ENCODE measurements at places on chromosomes 13 and 19.

GRCh38 chr13:23561261-23561660, 9.0 kb upstream of the TNFRSF19 start:
- no peaks in the 10 kb centered on the region for H3K4me1 ChIP-seq
- no peak for DNase-seq
- no peaks in the 10 kb centered on the region for H3K36me3 ChIP-seq
- no peaks in the 10 kb centered on the region for H3K27me3 ChIP-seq
- no peak overlapping the region for H3K27ac ChIP-seq
- no peak overlapping the region for H3K4me3 ChIP-seq

DNA sequence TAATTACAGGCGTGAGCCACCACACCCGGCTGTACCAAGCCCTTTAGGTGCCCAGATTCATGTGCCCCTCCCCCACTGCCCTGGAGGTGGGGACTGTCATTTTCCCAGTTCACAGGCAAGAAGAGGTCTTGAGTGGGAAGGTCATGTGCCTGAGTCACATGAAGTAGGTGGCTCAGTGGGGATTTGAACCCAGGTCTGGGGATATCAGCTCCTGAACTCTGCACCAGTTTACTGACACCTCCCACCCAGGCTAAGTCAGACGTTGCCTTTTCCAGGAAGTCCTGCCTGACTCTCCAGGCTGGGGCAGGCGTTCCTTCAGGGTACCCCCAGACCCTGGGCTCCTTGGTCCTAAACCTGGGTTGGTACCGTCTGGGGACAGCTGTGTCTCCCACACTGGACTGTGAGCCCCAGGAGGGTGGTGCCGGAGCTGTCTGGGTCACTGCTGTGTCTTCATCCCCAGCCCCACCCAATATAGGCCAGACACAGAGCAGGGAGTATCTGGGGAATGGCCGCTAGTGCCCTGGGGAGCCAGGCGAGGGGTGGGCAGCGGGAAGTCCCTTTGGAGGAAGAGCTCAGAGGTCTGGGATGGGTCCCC, 8.6 kb downstream of the VASP start:
- peaks cover 26% of the 10 kb centered on the region for H3K4me1 ChIP-seq
- H3K27me3 ChIP-seq = no peaks in the 10 kb centered on the region
- H3K27ac ChIP-seq = no peak overlapping the region
- no peaks in the 10 kb centered on the region for H3K36me3 ChIP-seq
- DNase-seq = no peak

DNA sequence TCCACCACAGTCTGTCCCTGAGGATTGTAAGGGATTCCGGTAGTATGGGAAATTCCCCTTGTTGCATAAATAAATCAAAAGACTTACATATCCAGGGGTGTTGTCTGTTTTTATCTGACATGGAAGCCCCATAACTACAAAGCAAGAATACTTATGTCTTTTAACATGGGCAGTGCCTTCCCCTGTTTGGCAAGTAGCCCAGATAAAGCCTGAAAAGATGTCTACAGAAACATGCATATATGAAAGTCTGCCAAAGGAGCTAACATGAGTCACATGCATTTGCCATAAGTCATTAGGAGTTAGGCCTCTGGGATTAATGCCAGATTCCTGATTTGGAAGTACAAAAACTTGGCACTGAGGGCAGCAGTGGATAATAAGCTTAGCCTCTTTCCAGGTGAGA, 62.1 kb downstream of the ZNF737 start:
- DNase-seq = peak; percentile 4
- no peaks in the 10 kb centered on the region for H3K4me1 ChIP-seq

- H3K27me3 ChIP-seq = no peaks in the 10 kb centered on the region
- H3K4me3 ChIP-seq = no peak overlapping the region
- no peaks in the 10 kb centered on the region for H3K36me3 ChIP-seq
- no peak overlapping the region for H3K27ac ChIP-seq
- no peaks in the 10 kb centered on the region for H3K4me1 ChIP-seq
Observed at GRCh38 chr19:16856091-16856490, 26.9 kb downstream of the SIN3B start.

GRCh38 chr13:75226733-75227435, 255.1 kb downstream of the TBC1D4 start:
- no peaks in the 10 kb centered on the region for H3K27me3 ChIP-seq
- H3K4me1 ChIP-seq = no peaks in the 10 kb centered on the region
- no peak overlapping the region for H3K27ac ChIP-seq
- DNase-seq = no peak

DNA sequence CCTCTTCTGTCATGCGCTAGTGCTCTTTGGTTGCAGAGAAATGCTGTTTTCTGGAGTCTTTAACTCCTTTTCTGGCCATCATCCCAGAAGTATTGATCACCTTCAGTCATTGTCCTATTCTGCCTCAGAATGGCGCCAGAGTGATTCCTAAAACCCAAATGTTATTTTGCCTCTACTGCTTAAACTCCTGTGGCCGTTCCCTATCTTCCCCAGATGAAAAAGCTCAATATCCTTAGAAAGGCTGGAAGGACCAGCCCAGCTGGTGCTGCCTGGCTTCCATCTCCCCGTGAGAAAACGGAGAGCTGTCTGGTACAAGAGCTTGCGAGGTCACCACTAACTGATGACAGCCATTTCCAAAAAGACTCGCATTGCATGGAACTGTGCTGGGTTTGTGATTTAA, 179.1 kb downstream of the RBM26 start:
- H3K4me3 ChIP-seq = no peak overlapping the region
- H3K4me1 ChIP-seq = no peaks in the 10 kb centered on the region
- DNase-seq = no peak
- H3K27me3 ChIP-seq = no peaks in the 10 kb centered on the region

- H3K4me1 ChIP-seq = no peaks in the 10 kb centered on the region
- H3K27ac ChIP-seq = no peak overlapping the region
- H3K4me3 ChIP-seq = no peak overlapping the region
- no peaks in the 10 kb centered on the region for H3K36me3 ChIP-seq
- no peaks in the 10 kb centered on the region for H3K27me3 ChIP-seq
Observed at GRCh38 chr13:44382635-44383145, 9.1 kb downstream of the SERP2 start.

GRCh38 chr19:49196527-49197240, 39.1 kb downstream of the TRPM4 start:
- H3K36me3 ChIP-seq = no peaks in the 10 kb centered on the region
- H3K4me1 ChIP-seq = no peaks in the 10 kb centered on the region
- no peak overlapping the region for H3K27ac ChIP-seq

DNA sequence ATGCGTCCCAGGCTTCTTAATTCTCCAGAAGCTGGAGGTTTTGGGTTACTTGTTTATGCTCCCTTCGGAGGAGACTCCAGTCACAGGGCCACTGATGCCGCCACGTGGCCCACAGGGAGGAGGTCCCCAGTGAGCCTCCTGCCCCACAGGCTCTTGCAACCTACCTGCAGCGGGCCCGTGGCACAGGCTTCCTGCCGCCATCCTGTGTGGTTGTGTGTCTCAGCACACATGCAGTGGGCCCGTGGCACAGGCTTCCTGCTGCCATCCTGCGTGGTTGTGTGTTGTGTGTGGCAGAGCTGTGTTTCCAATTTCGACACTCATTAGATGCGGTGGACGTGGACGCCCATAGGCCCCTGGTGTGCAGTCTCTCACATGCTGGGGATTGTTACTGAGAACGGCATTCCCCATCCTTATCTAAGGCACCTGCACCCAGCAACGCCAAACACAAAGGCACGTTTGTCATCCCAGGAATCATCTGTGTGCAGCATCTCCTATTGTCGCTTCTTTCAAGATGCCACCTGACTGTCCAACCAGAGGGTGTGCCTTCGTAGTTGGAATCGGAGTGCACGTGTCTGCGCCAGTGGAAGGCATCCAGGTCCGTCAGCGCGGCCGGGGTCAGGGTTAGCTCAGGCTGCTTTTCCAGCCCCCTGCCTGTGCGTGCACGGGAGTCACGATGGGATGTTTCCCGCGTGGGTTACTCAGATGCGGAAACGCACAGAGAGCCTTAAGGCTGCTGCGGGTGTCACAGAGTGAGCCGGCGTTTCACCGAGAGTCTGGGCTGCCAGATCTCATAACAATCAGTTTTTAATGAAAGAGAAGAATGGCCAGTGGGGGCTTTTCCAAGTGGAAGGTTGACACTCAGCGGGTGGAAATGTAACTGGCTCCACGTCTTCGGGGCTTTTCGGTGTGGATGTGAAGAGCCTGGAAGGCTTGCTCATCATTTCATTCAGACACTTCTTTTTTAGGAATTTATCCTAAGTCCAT, 119.8 kb downstream of the ATP11A start:
- H3K27ac ChIP-seq = no peak overlapping the region
- H3K4me1 ChIP-seq = no peaks in the 10 kb centered on the region
- H3K27me3 ChIP-seq = no peaks in the 10 kb centered on the region
- H3K36me3 ChIP-seq = no peaks in the 10 kb centered on the region
- no peak overlapping the region for H3K4me3 ChIP-seq

GRCh38 chr19:16702123-16702522, 17.5 kb upstream of the NWD1 start:
- no peak overlapping the region for H3K27ac ChIP-seq
- H3K36me3 ChIP-seq = no peaks in the 10 kb centered on the region
- H3K4me1 ChIP-seq = no peaks in the 10 kb centered on the region
- no peak for DNase-seq

DNA sequence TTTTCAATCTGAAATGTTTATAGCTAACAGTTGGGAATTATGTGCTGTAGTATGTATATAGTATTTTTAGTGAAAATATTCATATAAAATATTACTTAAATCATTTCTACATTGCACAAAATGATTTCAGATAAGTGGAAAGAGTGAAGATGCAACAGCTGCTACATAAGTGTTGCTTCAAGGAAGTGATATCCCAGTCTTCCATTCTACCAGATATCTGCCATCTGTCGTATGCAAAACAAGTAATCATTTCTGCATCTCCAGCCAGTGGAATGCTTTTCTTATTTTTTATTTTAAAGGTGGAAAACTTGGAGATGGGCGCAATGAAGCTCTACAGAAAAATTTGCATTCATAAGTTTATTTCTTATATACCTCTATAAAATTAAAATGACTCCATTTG, 152.5 kb upstream of the MAB21L1 start:
- H3K4me3 ChIP-seq = no peak overlapping the region
- no peaks in the 10 kb centered on the region for H3K4me1 ChIP-seq
- H3K36me3 ChIP-seq = no peaks in the 10 kb centered on the region
- no peak for DNase-seq

DNA sequence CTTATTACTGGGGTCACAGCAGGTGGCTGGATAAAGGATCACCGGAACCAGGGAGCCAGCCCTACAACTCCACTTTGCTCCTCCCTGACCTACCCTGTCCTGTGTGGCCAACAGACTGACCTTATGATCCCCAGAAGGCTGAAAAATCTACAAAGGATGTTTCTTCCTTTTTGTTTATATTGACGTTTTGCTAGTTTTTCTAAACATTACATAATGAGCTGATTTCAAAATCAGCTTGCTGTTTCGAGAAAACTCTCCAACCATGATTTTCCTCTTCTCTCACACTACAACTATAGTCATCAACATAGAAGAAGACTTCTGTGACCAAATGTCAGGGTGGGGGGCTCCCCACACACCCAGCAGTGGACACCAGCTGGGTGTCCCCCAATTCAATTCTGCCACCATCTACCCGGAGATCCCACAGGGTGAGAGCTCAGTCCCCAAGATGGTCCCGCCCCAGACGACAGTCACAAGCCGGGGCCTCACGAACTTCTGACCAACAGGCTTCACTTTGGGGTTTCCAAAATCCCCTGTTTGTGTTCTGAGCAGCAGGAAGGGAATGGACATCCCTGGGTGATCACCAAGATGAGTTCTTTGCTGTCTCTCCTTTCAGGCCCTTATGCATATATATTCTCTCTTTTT, 35.0 kb downstream of the ZNF536 start:
- H3K36me3 ChIP-seq = no peaks in the 10 kb centered on the region
- H3K4me1 ChIP-seq = no peaks in the 10 kb centered on the region
- H3K27ac ChIP-seq = no peak overlapping the region
- H3K27me3 ChIP-seq = peaks cover 6% of the 10 kb centered on the region

- no peaks in the 10 kb centered on the region for H3K27me3 ChIP-seq
- H3K4me3 ChIP-seq = no peak overlapping the region
- no peak overlapping the region for H3K27ac ChIP-seq
- H3K4me1 ChIP-seq = no peaks in the 10 kb centered on the region
- no peaks in the 10 kb centered on the region for H3K36me3 ChIP-seq
Observed at GRCh38 chr13:104295537-104295936, 1229.3 kb upstream of the SLC10A2 start.

GRCh38 chr19:27860309-27860934, 1352.5 kb downstream of the UQCRFS1 start:
- no peaks in the 10 kb centered on the region for H3K36me3 ChIP-seq
- H3K4me1 ChIP-seq = no peaks in the 10 kb centered on the region
- H3K27me3 ChIP-seq = no peaks in the 10 kb centered on the region
- no peak for DNase-seq

GRCh38 chr13:21675095-21675991, 4.5 kb downstream of the FGF9 start:
- H3K27ac ChIP-seq = no peak overlapping the region
- no peak overlapping the region for H3K4me3 ChIP-seq
- H3K4me1 ChIP-seq = no peaks in the 10 kb centered on the region
- DNase-seq = no peak
- H3K27me3 ChIP-seq = peaks cover 28% of the 10 kb centered on the region

- DNase-seq = no peak
- H3K4me1 ChIP-seq = no peaks in the 10 kb centered on the region
- H3K27me3 ChIP-seq = no peaks in the 10 kb centered on the region
- peaks cover 3% of the 10 kb centered on the region for H3K36me3 ChIP-seq
Observed at GRCh38 chr19:1122972-1123363, 19.2 kb downstream of the GPX4 start.

DNA sequence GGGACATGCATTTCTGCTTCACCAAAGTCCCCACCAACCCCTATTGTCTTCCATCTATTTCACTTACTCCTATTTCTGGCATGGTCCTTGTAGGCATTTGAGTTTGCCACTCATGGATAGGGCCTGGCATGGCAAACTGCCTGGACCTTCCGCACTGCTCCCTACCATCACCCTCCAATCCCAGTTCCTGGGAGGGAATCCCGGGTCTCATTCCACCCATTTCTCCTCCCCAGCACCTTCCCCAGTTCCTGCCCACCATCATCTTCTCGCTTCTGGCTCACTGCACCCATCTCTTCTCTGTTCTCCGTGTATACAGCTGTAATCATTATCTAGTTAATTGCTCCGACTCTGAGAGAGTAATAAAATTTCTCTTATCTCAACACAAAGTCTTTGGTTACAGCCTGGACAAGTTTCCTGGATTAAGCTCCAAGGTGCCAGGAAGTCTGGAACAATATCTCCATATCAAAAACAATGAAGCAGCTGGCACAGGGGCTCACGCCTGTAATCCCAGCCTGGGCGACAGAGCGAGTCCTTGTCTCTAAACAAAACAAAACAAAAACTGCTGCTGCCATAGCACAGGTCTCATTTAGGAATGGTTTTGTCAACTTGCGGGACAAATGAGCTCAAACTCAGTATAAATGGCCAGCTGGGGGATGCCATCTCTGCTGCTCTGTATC, 17.0 kb upstream of the COX7A1 start:
- no peak overlapping the region for H3K27ac ChIP-seq
- no peaks in the 10 kb centered on the region for H3K36me3 ChIP-seq
- H3K4me3 ChIP-seq = no peak overlapping the region

All from Panc1 (cell line).